Amniotic epithelial cell (primary cell): ENCODE measurements at places on chromosomes 3 and 15.

DNA sequence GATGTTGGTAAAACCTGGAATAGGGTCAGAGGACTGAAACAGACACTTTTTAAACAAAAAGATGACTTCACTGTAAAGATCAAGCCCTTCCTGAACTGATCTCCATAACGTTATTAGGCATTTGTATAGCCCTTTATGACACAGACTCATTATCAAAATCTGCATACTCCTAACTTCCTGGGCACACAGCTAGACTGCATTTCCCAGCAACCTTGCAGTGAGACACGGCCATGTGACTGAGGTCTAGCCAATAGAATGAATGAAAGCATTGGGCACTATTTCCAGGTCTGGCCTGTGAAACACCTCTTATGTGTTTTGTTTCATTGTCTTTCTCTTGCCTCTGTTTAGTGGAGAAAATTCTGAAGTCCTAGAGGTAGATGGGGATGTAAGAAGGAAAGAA is 270.4 kb downstream of the NR1D2 start:
- no peak for DNase-seq

DNA sequence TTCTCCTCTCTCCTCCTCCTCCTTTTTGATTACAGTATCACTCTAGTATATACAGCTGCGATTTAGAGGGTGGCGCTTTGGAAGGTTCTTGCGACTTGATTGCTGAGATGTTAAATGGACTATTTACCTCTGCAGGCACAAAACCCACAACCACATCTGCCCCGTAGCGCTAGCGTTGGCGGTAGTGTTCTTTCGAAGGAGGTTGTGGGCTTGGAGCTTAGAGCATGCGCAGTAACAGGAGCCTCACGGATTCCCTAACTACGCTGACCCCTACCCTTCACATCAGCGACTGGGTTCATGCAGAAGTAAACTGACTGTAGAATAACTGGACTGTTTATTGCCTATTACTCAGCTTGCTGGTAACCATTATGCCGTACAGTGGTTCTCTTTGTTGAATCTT is 58.0 kb downstream of the CGGBP1 start:
- peak; percentile 11 for DNase-seq

DNA sequence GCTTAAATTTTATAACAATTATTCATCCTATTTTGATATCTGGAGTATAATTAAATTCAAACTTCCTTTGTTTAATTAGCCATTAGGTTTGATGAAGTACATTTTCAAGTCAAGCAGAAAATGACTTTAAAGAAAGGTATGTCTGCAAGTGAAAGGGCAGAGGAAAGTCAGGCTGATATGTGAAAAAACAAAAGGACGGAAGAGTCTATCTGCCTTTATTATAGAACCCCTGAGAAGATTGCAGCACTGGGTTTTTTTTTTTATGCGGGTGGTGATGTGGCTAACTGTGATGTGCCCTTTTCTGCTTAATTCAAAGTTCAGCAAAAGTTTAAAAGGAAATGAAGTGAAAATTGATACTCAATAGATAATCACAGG is 83.2 kb downstream of the COL8A1 start:
- DNase-seq = no peak

DNA sequence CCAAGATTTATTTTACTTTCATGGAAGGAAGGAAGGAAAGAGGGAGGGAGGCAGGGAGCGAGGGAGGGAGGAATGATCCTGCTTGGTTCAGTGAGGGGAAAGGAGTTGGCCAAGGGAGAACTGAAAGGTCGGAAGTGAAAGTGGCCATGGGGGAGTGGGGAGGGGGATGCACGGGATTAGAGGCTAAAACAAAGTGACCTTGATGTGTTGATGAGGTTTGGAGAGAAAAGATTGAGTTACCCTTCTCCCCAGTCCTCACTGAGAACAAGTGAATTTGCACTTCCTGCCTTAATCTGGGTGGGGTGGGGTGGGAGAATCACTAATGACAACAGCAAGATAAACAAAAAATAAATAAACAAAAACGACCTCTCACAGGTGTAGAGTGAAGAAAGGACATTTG is 212.0 kb upstream of the TLE3 start:
- no peak for DNase-seq

- DNase-seq = no peak
Observed at GRCh38 chr3:40240921-40241320, 68.6 kb upstream of the EIF1B start.

- no peak for DNase-seq
Observed at GRCh38 chr15:54321426-54321825, 343.2 kb downstream of the UNC13C start.

- DNase-seq = no peak
Observed at GRCh38 chr15:93887151-93887550, 344.2 kb upstream of the MCTP2 start.

- peak; percentile 70 for DNase-seq
Observed at GRCh38 chr3:171348121-171348520, 112.1 kb downstream of the TNIK start.

GRCh38 chr3:65252266-65252665 is 564.5 kb upstream of the ADAMTS9 start:
- peak; percentile 59 for DNase-seq

GRCh38 chr15:44183363-44183762 is 11.7 kb downstream of the FRMD5 start:
- DNase-seq = no peak

GRCh38 chr15:71463156-71463665 is 347.1 kb upstream of the NR2E3 start:
- no peak for DNase-seq

- no peak for DNase-seq
Observed at GRCh38 chr3:77096966-77097890, 57.3 kb downstream of the ROBO2 start.
